Activated CD4-positive, alpha-beta T cell treated with anti-CD3 and anti-CD28 coated beads for 24 hours (primary cell): ENCODE measurements at places on chromosomes 4 and X.

DNA sequence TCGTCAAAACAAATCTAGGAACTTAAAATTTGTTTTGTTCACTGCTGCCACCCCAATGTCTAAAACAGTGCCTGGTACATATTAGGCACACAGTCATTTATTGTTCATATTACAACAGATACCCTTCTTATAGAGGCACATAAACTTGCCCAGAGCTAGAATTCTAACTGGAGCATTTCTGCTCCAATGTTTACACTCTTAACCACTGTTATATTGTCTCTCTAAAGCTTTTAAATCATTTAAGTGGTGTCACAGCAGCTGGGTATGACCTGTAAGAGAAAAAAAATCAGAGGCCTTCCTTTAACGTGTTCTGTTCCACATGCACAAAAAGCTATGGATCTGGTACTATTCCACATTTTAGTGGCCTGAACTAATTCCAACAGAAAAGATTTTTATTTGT, 3.0 kb downstream of the UBE2D3 start:
- no peak for DNase-seq

DNA sequence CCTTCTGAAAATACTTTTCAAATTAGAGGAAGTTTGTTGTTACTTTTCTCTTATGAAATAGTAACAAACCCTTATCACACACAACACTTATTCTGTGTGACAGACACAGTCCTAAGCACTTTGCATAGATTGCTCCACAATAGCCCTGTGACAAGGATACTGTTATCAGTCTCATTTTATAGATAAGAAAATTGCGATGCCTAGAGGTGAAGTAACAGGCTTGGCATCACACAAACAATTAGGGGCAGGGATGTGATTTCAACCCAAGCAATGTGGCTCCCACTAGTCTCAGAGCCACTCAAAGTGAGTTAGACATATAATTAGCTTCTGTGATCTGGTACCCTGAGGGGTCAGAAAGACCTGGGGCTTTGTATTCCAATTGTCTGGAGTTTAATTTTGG, 339.9 kb downstream of the FBXO8 start:
- no peak for DNase-seq

DNA sequence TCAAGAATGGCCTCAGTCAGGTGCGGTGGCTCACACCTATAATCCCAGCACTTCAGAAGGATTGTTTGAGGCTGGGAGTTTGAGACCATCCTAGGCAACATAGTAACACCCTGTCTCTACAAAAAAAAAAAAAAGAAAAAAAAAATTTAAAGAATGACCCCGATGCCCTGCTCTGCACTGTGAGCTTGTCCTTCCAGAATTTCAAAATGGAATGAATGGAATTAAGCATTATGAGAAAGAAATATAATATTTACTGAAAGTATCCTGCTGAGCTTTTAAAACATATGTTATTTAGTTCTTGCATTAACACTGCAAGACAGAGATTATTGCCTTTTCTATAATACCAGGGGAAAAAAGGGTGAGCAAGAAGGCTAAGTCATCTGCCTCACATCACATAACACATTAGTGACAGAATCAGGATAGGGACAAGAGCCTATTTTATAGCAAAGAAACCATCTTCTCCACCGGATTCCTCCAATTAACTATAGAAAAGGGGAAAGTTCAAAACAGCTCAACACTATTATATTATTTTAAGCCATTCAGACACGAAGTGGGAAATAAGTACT, 41.9 kb upstream of the GAB1 start:
- DNase-seq = no peak

DNA sequence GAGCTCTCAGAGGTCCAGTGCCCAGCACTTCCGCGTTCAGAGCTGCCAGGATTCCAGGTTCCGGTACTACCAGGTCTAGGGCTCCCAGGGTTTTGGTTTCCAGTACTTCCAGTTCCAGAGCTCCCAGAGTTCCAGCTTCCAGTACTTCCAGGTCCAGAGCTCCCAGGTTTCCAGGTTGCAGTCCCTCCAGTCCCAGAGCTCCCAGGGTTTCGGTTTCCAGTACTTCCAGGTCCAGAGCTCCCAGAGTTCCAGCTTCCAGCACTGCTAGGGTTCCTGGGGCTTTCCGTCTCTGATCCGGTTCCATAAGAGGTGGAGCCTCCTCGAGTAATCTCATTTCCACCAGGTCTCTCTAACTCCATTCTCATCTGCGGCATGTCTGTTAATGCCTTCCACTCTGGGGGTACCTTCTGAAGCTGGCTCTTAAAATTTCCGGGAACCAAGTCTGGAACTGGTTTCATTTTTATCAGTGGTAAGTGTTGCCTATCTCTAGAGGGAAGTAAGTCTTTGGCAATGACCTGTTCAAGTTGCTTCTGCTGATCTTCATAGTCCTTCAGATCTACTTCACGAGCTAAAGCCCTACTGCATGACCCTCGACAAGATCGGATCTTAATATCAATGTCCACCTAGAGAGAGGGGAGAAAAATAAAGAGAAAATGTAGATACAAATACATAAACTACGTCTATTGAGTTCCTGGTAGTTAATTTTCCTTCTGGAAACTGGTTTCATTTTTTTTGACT, 4.1 kb downstream of the FGA start:
- no peak for DNase-seq

GRCh38 chr4:125013891-125014290, 300.9 kb upstream of the FAT4 start:
- DNase-seq = no peak

DNA sequence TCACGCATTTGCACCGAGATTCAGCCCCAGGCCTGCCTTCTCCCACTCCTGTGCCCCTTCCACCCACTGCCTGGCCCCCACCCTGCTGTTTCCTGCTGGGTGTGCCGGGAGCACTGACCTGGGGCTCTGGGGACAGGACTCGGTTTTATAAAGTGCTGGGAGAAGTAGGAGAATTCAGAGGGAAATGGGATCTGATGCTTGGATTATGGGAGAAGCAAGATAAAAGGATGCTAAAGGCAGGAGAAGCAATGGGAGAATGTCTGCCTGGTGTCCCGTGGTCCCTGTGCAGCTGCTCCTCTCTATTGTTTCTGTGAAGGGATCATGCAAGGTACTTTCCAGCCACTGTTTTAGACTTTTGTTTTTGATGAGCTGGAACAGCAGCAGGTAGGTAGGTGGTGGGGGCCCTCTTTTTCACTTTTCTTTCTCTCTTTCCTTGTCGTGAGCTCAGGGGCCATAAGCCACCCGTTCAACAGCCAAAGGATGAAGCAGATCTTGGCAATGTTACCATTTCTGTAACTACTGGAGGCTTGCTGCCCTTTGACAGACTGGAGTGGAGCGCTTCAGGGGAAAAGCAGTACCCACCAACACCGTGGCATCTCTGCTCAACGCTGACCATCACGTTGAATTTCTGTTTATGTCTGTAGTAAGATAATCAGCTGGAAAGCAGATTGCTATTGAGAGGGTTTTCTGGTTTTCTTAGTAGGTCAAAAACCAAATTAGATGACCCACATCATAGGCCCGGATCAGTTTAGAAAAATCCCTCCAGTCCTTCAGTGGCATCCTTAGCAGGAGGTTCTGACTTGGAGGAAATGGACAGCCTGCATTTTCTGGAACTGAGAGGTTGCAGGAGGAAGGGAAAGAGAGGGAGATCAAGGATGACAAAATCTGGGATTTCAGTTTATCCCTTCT, 63.8 kb upstream of the ENPP6 start:
- no peak for DNase-seq

- no peak for DNase-seq
These were observed 833.5 kb upstream of the IGFBP7 start for GRCh38 chr4:57943682-57944081.

GRCh38 chr4:160772668-160773067, 1391.1 kb downstream of the FSTL5 start:
- no peak for DNase-seq

DNA sequence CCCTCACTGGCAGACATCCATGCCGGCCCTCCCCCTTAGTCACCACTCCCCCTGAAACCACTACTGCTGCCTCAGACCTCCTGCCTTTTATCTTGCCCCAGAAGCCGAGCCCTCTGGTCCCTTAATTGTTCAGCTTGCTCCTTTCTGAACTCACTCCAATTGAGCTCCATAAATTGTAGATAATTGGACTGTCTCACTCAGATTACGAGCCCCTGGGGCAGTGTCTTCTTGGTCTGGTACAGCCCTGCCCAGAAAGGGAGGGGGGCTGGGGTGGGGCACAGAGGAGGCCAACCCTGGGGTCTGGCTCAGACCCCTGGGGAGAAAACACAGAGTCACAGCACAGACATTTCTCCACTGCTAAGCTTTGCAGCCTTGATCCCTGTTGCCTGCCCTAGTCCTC, 39.4 kb downstream of the NALF2 start:
- DNase-seq = no peak

- no peak for DNase-seq
These were observed 10.7 kb upstream of the TMEM164 start for GRCh38 chrX:109992203-109992602.

DNA sequence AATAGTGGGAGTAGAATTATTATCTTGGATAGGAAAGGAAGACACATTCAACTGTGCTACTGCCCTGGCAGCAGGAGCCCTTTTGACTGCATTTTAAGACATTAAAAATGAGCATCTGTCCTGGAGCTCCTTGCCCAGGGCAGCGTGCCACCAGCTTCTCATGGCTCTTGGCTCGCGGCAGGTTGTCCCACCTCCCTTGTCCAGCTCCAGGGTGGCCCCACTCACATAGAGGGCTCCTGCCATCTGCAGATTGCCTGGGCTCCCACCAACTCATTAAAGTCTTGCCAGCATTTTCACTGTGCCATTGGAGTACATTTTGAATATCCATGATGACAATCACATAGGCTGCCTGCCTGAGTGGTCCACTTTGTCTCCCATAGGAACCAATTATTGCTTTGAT, 27.0 kb downstream of the CLCN4 start:
- no peak for DNase-seq
